Gastroesophageal sphincter (tissue), 4 donors: ENCODE measurements at places on chromosomes 12 and 14. TPM values are rescaled to one million over a fixed set of nuclear protein-coding genes. Genes with fewer than 3 reads are reported as not detected.
A peak's percentile ranks its signal among the peaks of the same experiment; 100 is the strongest.

DNA sequence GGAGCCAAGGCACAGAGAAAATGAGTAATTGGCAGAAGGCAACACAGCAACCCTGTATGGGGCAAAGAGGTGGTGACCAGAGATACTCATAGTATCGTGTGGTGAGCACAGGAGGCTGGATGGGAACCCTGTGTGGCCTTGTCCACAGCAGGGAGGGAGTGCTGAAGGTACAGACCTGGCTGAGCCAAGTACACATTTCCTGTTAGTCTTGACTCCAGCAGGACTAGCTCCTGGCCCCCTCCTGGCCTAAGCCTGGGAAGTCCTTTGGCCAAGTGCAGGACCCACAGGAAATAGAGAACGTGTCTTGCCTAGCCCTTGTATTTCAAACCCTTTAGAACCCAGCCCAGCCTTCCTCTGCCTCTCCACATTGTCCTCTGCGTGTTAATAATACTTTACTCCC, 289.8 kb upstream of the PWP1 start:
- no peak for ATAC-seq

GRCh38 chr14:60506985-60507829, 1.7 kb upstream of the SIX6 start:
- no peak for ATAC-seq

DNA sequence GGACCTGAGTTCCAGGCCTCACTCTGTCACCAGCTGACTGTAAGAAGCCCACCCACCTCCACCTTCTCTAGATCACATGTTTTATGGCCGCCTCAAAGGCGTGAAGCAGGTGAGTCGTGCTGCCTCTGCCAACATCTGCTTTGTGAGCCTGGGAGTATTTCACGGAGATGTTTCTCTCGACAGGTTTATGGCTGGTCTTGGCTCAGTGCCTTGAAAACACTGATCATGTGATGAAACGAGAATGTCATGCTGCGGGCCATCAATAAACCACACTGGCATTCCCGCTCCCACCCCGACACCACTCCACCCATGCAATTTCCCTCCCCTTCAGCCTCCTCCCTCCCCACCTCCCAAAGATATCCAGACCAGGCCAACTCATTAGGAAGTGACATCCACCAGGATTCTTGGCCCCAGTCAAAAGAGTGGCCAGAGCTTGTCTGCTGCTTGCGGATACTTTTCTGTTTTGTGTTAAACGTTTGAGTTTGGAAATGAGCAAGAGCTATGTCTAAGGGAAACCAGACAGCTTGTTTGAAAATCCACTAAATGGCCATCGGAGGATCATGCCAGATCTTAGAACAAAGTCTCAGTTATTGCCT, 53.8 kb upstream of the NTF3 start:
- ATAC-seq = no peak

- ATAC-seq = no peak
Measured at GRCh38 chr12:90449611-90450010, 505.4 kb downstream of the CCER1 start.

GRCh38 chr12:6694701-6695100, 5.5 kb upstream of the ZNF384 start:
- ATAC-seq = no peak

DNA sequence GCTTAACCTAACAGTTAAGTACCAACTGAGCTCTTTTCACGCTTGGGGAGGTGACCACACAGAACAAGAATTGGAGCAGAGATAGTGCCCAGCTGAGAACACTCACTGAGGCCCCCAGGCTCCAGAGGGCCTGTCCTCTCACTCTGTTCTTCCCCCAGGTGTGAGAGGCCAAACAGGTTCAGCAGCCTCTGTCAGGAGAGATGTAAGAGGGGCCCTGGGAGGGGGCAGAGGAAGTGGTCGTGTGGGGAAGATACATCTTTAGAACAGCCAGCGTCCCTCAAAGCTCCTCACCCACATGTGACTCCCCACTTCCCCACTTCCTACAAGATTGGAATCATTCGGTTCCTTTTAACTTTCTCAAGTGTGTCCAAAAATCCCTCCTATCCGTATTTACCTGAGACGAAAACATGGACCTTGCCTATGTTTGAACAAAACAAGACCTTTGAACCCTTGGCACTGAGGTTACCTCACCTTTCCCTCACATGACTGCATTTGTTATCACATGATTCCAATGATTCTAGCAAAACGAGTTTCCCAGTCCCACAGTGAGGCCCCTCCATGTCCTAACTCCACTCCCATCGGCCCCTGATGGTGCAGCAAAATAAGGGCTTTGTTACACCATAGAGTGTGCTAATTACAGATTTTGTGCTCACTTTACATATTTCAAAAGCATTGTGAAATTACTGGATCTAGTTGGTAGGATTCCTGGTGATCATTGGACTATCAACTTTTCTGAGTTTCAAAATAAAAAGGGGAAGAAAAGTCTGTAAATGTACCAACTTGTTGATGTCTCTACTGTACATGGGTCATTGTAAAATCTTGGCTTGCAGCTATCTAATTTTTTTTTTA, 40.0 kb upstream of the PAPOLA start:
- no peak for ATAC-seq

DNA sequence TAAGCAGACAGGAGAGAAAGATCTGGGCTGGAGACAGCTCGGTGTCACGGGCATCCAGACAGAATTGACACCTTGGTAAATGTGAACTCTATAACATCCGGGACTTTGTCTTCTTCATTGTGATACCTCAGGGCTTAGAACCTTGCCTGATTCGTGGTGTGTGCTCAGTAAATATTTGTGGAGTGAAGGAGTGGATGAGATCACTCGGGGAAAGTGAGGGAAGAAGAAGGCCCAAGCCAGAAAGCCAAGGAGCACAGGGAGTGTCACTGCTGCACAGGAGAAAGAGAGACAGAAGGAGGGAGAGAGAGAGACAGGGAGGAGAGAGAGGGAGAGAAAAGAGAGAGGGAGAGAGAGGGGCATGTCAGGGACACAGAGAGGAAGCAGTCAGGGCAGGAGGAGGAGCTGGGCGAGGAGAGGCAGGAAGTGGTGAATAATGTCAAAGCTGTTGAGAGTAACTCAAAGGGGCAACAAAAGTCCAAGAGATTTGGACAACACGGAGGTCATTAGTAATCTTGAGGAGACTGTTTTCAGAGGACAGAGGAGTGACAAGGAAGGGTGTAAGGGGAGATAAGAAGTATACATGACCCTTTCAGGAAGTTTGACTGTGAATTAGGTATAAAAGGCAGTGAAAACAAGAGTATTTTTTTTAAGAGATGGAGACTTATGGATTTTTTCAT, 141.6 kb upstream of the MAX start:
- ATAC-seq = no peak

- ATAC-seq = no peak
Measured at GRCh38 chr14:55741240-55741639, 161.2 kb downstream of the KTN1 start.

- peak; percentile 30 for ATAC-seq
Measured at GRCh38 chr14:20632448-20632830, 9.1 kb downstream of the OR6S1 start.

GRCh38 chr14:77640756-77641533, 24.5 kb upstream of the SPTLC2 start:
- ATAC-seq = no peak

GRCh38 chr14:30214461-30215090, 286.9 kb upstream of the PRKD1 start:
- ATAC-seq = peak; percentile 23

DNA sequence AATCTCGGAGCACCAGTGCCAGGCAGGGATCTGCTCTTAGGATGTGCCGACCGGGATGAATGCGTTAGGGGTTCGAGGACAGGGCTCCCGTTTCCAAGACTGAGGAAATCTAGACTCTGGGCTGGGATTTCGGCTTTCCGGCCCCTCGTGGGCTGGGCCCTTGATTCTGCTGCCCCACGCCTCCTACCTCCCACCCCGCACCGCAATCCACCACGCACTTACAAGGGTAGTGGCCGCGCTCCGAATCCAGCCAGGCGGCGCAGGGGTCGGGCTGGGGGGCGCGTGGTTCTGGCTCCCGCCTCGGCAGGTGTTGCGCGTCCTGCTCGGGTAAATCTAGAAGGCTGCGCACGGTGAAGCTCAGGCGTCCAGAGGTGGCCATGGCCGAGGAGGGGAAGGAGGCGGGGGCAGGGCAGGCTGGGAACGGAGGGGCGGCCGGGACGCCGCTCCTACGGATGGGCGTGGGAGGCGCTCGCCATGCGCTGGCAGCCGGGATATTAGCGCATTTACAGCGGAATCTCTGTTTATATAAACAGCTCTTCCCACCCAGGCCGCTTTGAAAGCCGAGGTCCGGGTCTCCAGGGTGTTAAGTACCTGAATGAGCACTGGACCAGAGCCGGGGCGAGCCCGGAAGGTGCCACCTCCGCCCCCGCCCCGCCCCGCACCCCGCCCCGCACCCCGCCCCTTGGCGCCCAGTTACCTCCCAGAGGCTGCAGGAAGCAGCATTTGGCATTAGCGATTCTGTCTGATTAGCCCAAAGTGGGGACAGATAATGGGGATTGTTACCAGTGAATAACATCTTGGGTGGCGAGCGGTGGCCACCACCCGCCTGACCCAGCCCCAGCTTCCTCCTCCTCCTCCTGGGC, at the start of gene NKX2-8:
Gene NKX2-8, minus strand, starts transcription at position 604 of the 863 bp plus-strand sequence. Its CDS starts 225 bp downstream, at position 379.
- ATAC-seq = no peak

DNA sequence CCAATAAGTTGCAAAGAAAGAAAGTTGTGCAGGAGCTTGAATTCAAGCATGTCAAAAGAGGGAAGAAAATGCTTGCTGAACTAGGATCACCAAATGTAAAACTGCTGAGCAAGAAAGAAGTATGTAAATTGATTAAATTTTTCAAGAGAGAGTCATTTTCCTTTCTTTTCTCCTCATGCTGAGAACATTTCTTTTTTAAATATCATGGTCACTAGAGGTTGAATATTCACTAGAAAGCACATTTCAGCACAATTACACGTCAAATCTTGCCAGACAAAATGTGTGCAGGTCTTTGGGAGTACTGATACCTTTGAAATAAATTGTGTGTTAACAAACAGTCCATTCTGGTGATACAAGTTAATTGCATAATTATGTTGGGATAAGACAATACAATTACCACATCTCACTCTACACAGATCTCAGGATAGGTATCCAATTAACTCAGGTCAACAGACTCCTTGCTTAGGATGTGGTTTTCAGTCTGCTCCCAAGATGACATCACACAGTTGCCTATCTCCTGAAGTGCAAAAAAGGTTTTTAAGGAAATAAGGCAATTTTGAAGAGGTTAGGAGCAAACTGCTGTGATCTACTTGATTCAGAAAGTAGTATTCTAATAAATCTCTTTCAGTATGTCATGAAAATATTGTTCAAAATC, 862.2 kb downstream of the RPS29 start:
- ATAC-seq = no peak

- peak; percentile 92 for ATAC-seq
Measured at GRCh38 chr12:48956279-48957140, 777 bp downstream of the ARF3 start.

DNA sequence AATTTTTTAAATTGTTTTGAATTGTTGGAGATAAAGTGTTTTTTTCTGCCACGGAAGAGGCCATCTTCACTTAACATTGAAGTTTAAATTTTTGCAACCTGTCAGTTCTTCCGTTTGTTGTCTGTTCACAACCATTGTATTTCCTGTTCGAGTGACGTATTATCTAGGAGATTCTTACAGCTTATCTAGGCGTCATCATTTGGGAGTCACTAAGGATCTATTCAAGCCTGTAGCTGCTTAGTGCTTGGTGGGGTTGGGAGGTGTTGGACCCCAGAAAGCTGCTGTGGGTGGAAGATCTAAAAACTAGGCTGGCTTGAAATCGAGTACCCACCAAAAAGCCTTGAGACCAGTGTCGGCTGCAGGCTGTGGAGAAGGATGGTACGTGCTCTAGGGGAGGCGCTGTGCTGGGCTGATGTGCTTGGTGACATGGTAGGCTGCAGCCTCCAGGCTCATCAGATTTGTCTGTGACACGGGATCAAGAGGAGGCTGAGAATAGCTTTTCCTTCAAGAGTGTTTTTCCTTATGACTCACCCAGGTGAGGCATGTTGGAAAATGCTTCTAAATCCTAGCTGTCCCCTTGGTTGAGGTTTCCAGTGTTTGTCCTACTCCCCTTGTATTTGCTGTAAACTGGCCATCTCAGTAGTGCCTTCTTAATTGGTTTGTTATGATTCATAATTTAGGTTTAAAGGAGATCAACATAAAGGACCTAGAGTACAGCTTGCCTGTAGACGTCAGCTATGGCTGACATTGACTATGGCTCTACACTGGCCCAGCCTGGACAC, 57.8 kb downstream of the ATG14 start:
- ATAC-seq = no peak

- ATAC-seq = no peak
Measured at GRCh38 chr12:75739912-75740311, 228.5 kb upstream of the KRR1 start.

DNA sequence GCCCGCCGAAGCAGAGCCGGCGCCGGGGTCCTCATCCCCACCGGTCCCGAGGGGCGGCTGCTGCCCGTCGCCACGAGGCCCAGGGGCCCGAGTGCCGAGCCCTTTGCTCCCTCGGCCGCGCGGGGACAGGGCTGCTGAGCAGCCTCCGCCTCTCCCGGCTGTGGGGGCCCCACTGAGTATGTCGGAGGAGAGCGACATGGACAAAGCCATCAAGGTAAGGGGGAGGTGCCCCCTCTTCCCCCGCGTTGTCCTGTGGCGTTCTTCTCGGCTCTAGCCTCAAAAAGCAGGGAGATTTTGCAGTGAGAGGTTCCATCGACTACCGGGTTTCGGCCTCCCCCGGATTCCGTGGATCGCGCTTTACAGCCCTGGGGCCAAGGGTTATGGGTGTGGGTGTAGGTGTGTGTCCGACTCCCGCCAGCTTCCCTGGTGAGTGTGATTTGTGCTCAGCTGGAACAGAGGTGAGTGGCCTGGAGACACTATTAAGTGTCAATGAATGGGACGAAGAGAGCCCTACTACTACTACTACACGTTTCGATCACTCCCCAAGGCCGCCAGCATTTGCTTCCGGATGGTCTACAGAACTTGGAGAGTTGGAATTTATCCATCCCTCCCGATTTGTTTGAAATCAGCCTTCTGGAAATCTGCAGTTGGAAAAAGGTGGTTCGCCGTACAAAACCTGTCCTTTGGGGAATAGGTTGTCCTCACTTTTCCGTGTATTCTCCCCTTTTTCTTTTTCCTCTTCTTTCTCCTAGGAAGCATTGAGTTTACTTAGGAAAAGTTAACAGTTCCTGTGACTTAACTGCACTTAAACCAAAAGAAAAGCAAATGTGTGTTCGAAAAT, 748 bp downstream of the MAPKAPK5 start:
- ATAC-seq = peak; percentile 7

GRCh38 chr12:59403259-59403932, 192.4 kb upstream of the SLC16A7 start:
- peak; percentile 85 for ATAC-seq

- ATAC-seq = no peak
Measured at GRCh38 chr12:20527417-20528163, 159.3 kb downstream of the PDE3A start.

Gene BRAP
- total RNA-seq = 26.5 TPM

Gene FOXG1
- 1.8 TPM for total RNA-seq

Gene CCDC177
- not detected for total RNA-seq

Gene CABP1
- 0.81 TPM for total RNA-seq

Gene LHX5
- not detected for total RNA-seq

Gene SPIC
- total RNA-seq = not detected

Gene SLCO1C1
- 0.73 TPM for total RNA-seq

Gene LTBP2
- 84.2 TPM for total RNA-seq

Gene CD27
- not detected for total RNA-seq

Gene EPYC
- not detected for total RNA-seq

Gene VDR
- 1.5 TPM for total RNA-seq

Gene OR8S1
- total RNA-seq = not detected
